Neural crest cell (in vitro differentiated cells): ENCODE measurements at places on chromosomes 16 and 17. TPM values are rescaled to one million over a fixed set of nuclear protein-coding genes. Genes with fewer than 3 reads are reported as not detected.

- DNase-seq, result no peak
These were observed 9.8 kb upstream of the GSE1 start for GRCh38 chr16:85603203-85603755.

DNA sequence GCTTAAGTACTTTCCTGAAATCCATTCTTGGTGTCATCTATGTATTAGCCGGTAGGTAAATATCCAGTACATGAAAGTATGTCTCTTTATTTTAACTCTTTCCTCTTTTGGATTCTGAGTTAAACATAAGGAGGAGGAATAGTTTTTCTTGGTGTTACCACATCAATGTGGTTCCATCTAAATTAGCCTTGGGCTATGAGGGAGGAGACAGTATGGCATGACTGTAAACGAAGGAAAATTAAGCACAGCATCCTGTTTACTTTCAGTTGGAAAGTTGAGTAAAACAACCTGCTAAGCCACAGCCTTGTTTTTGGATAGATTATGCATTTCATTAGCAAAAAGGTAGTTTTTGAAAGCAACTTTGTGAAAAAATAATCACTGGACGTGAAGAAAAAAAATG lies 693.0 kb upstream of the SOX9 start:
- DNase-seq, result no peak

DNA sequence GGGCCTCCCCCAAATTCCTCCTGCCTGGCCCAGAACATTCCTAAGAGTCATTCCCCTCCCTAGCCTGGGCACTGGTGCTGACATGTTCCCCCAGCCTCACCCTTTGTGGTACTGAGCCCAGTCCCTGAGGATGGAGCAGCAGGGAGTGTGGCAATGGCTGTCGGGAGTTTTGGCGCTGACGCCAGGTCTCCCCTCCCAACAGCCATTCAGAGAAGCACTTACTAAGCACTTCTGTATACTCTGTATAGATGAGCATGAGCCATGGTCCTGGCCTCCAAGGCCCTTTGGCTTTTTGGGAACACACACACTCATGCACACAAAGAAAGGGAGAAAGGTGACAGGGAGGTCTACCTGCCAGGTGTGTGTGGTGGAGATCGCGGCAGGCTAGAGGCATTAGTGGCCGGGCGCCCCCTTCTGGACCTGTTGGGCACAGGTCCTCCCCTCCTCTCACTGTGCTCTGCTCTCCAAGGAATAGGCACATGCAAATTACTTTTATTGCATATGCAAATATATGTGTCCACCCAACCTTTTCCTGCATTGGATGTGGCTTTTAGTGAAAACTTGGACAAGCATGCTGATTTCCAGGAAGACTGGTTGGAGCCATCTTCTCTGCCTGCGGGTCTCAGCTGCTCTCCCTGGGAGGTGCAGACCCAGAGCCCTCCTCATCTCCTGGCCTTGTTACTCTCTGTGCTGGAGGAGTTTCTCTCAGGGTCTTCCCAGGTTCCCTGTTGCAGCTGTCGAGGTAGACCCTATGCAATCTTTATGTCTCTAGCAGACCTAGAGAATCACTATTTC lies 17.4 kb upstream of the C17orf107 start:
- DNase-seq, result no peak

Gene DYNLL2
- total RNA-seq, result 95.9 and 99.9 TPM in 2 replicates

DNA sequence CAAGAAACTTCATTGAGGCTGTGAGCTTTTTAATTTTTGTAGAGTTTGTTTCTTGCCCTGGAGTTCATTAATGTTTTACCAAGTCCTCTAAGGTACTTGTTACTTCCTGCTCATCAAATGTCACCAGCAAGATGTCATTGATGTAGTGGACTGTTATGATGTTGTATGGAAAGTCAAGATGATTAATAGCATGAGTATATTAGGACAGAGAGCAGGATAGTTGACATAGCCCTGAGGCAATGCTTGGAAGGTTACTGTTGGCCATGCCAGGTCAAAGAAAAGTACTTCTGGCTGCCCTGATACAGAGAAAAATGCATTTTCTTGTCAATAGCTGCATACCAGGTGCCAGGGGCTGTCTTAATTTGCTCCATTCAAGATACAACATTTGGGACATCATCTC lies 6.7 kb downstream of the KRTAP1-5 start:
- DNase-seq, result no peak

DNA sequence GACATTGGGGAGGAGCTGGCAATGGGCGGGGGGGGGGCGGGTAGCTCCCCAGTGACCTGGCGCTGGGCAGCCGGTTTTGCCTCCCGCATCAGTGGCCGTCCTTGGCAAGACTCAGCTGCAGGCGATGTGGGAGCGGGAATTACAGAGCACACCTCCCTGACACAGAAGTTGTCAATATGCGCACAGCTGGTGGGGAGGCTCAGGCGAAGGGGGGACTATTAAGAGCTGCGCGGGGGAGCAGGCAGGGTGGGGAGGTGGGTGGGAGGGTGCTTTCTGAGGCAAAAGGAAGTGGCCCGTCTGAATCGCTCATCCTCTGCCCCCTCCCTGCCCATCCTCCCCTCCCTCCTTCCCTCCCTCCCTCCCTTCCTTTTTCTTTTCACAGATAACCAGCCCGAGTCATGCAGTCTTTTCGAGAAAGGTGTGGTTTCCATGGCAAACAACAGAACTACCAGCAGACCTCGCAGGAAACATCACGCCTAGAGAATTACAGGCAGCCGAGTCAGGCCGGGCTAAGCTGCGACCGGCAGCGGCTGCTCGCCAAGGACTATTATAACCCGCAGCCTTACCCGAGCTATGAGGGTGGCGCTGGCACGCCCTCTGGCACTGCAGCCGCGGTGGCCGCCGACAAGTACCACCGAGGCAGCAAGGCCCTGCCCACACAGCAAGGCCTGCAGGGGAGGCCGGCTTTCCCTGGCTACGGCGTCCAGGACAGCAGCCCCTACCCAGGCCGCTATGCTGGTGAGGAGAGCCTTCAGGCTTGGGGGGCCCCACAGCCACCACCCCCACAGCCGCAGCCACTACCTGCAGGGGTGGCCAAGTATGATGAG lies 44.0 kb downstream of the SREBF1 start:
- no peak for DNase-seq

GRCh38 chr16:87653234-87653633 lies 50.9 kb downstream of the JPH3 start:
- no peak for DNase-seq

DNA sequence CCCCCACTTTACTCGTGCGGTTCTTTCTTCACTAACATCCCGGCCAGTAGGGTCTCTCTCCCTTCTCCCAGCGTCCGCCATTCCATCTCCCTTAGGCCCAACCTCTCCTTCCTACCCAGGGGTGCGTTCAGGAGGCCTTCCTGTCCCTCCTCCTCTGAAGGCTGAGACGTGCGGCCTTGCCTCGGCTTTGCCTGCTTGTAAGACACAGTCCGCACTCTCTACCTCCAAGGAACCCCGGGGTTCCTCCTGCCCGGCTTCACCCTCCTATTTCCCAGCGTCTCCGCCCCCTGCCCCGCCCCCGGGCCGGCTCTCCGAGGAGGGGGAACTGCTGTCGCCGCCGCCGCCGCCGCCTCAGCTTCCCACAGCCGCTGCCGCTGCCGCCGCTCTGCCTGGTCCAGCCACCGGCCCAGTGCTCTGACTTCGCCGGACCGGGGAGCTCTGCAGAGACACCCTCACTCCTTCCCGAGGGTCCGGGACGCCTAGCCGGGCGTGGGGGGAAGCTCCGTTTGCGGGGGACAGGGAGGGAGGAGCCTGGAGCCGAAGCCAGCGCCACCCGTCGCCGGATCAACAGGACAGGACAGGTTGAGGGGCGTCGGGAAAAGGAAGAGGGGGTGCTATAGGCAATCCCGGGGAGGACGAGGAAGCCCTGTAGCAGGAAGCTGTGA lies 1.2 kb upstream of the FGF11 start:
- no peak for DNase-seq

- no peak for DNase-seq
These were observed 10.1 kb downstream of the SNX29 start for GRCh38 chr16:11986521-11987057.
